ENCODE measurements at places on chromosomes 4 and X.

DNA sequence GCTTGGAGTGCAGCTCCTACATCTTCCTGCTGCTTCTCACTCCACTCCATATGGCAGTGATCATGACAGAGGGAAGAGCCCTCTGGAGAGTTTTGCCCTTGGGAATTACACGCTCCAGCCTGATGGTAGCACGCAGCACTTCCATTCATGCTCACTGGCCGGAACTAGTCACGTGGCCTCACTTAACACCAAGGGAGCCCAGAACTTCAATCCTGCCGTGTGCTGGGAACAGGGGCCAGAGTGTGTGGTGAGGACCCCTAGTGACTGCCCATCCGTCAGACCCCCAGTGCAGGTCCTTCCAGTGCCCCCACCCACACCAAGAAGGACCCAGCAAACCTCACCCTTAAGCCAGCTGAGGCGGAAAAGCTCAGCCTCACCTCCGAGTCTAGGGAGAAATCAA is 230.7 kb downstream of the EVC2 start:
- DNase-seq = no peak

GRCh38 chrX:47590984-47591383 is 8.7 kb downstream of the TIMP1 start:
- no peak for DNase-seq

- no peak for DNase-seq
Observed at GRCh38 chr4:130336585-130337217, 1240.7 kb downstream of the C4orf33 start.

DNA sequence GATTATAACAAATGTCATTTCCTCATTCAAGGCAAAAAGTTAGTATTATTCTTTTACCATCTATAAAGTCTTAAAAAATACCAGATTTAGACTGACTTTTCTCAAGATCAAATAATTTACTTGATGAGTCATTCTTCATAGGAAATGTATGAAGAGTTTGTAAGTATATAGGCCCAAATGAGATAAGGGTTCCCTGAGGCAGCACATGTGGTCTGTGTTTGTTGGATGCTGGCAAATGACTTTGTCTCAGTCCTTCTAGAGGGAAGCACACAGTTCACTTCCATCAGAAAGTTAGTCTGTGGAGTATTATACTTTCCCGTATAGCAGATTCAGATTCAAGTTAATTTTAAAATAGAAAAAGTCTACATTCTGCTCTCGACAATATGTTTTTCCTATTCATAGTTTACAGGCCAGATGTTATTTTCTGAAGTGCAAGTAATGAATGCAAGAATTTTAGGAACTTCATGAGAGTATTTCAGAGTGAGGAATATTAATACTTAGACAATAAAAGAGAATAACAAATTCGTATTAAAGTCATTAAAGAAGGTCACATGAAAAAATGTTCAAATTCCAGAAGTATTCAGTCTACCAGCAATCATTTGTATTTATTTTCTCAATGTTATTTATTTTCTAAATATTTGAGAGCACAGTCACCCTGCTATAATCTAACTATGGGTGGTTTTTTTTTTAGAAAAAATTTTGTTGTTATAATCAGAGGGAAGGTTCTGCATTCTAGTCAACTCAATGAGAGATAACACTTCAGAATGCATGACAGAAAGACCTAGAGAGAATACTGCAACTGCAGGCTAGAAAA is 601.8 kb upstream of the ZFP42 start:
- DNase-seq = no peak

DNA sequence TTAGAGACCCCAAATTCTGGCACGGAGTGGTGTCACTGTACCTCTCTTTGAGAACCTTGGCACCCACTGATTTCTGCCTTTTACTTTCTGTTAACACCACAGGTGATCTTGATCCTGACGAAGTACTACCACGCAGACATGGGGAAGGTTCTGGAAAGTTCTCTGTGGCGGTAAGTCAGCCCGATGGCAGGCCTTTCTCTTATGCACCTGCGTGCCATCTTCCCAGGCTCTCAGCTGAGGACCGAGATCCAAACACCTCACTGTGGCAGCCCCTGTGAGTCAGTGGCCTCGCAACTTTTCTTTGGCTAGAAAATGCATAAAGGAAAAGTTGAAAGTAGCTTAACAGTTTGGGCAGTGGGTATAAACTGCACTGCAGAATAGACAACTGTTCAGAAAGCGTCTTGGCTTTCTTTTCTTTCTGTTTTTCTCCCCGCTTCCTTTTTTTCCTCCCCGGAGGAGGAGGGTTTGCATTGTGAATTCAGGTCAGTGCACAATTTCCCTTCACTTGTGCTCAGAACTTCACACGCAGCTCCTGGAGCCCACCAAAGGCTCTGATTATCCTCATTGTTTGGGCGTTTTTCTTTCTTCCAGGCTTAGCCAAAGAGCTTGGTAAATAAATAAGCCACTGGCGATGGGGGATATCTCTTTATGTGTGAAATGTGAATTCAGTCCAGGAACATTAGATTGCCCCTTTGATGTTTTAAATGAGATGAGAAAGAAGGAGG is 38.4 kb downstream of the PSAPL1 start:
- DNase-seq = no peak

- no peak for DNase-seq
Observed at GRCh38 chr4:3362431-3363287, 69.8 kb downstream of the RGS12 start.

DNA sequence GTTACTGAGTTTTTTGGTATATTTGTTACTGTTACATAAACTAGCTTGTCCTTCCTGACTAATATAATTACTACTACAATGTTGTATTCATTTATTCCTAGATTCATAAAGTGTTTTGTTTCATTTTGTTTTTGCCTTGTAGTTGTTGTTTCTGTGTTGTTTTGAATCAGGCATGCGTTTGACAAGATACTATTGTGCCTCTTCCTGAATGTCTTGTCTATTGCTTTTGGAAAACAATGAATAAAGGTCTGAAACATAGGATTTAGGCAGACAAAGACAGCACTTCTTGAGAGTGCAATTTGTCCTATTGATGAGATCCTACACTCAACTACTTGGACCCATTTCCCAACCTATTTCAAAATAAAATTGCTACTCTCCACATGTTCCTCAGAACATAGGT is 630.4 kb upstream of the BOD1L1 start:
- DNase-seq = no peak

GRCh38 chrX:149371986-149372385 is 133.1 kb downstream of the IDS start:
- DNase-seq = no peak

DNA sequence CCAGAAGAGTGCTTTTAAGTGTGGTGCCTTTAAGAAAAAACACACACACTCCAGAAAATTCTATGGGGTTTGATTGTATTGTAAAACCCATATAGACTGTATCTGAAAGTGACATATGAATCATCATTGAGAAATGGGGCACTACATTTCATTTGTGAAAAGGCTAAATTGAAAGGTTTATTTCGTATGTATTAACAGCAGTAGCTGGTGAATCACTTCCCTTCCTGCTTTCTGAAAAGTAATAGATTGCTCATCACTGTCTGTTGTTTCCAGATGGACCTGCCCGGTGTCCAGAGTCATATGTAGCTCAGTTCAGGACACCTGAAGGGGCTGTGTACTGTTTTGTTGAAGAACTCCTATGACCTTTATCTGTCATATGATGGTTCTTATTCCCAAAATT is 28.1 kb upstream of the HPRT1 start:
- no peak for DNase-seq

Data from stimulated activated CD8-positive, alpha-beta memory T cell treated with anti-CD3 and anti-CD28 coated beads, Interleukin-15, amount 100 ng/mL, for 48 hours (primary cell).